ENCODE measurements at places on chromosomes 2 and 18. TPM values are rescaled to one million over a fixed set of nuclear protein-coding genes. Genes with fewer than 3 reads are reported as not detected.

Gene ANKRD30BL
- 0.39 TPM for total RNA-seq

Gene AFTPH
- 14.9 TPM for total RNA-seq

Gene NR4A2
- total RNA-seq: 0.66 TPM

Gene RFTN2
- total RNA-seq: 1.1 TPM

Gene DPYSL5
- total RNA-seq: 9.2 TPM

- no peak overlapping the region for H3K4me3 ChIP-seq
- no peak for DNase-seq
- no peaks in the 10 kb centered on the region for H3K36me3 ChIP-seq
- peaks cover 2% of the 10 kb centered on the region for H3K4me1 ChIP-seq
- no peak overlapping the region for H3K27ac ChIP-seq
- H3K27me3 ChIP-seq: peaks cover 4% of the 10 kb centered on the region
Measured at GRCh38 chr2:68282811-68283418, 30.6 kb upstream of the PPP3R1 start.

- H3K4me3 ChIP-seq: no peak overlapping the region
- no peak overlapping the region for H3K27ac ChIP-seq
- no peak for DNase-seq
- no peaks in the 10 kb centered on the region for H3K27me3 ChIP-seq
Measured at GRCh38 chr2:25701801-25702200, 28.4 kb upstream of the DTNB start.

DNA sequence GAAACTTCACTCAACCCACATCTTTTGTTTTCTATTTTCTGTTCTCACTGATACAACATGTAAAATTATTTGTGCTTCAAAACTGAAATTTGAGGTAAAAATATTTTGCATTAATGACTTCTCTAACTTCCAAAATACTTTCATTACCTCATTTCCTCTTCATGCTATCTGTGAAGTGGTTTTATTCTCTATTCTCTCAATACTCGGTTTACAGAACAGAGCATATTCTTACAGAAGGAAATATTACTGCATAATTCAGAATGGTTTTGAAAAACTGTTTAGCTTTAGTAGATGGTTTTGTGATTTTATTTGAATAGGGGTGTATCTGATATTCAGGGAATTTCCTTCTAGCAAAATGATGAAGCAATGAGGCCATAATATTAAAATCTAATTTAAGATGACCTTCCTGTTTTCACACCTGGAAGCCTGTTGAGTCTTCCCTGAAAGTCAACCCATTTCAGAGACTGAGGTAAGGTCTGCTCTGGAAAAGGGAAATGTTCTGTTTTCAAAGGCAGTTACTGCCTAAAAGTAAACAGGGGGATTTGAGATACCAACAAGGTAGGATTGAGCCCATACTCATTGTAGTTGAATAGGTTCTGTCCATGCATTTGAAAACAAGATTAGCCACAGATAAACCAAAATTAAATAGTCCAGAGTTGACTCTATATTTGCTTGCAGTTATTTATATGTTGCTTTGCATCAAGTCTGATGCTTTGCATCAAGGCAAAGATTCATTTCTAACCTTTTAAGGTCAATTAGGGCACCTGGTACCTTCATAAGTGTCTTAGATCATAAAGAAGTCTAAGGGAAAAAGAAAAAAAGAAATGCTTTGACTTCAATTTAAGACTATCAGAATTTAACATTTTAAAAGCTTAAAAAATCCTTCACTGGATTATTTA lies 50.8 kb upstream of the PEX13 start:
- H3K27ac ChIP-seq: no peak overlapping the region
- peaks cover 15% of the 10 kb centered on the region for H3K4me1 ChIP-seq
- DNase-seq: no peak
- no peaks in the 10 kb centered on the region for H3K36me3 ChIP-seq
- H3K4me3 ChIP-seq: no peak overlapping the region

- H3K36me3 ChIP-seq: no peaks in the 10 kb centered on the region
- peaks cover 21% of the 10 kb centered on the region for H3K4me1 ChIP-seq
- peak overlapping the region; percentile 90 for H3K4me3 ChIP-seq
- H3K27ac ChIP-seq: peak overlapping the region; percentile 97
Measured at GRCh38 chr18:63970809-63971205, 926 bp downstream of the SERPINB8 start.

GRCh38 chr18:3666526-3667254 lies 216.7 kb downstream of the TGIF1 start:
- peaks cover 32% of the 10 kb centered on the region for H3K4me1 ChIP-seq
- no peak overlapping the region for H3K27ac ChIP-seq
- peaks cover 19% of the 10 kb centered on the region for H3K36me3 ChIP-seq
- no peak overlapping the region for H3K4me3 ChIP-seq
- no peak for DNase-seq

DNA sequence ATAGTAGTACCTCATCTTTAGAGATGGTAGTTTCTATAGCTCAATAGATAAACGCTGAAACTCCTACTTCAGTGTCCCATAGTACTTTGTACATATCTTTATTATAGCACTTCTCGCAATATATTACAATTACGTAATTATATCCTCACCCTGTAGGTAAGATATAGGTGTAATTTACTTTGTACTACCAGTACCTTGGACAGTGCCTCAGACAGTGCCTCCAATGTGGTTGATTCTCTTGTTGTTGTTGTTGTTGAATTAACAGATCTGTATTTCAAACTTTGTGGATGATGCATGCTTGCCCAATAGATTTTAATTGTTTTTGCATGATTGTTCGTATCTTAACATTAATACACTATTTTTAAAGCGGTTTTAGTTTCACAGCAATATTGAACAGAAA lies 188.6 kb downstream of the ARL6IP6 start:
- no peak for DNase-seq
- H3K27ac ChIP-seq: no peak overlapping the region

DNA sequence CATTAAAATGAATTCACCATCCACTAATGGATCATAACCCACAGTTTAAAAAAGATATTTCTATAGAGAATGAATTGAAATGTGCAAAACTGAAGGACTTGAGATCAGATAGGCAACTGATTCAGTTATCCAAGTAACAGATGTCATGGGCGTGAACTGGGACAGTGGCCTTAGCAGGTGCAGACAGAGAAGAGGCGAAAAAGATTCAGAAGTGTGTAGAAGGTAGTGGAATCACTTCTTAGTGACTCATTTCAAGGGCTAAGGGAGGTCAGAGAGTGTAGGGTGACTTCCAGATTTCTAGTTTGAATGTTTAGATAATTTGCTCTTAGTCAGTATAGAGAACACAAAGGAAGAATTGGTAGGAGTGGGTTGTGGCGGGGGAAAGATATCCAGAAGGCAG lies 79.7 kb downstream of the EHBP1 start:
- H3K36me3 ChIP-seq: peaks cover 24% of the 10 kb centered on the region
- DNase-seq: no peak
- H3K27me3 ChIP-seq: no peaks in the 10 kb centered on the region

DNA sequence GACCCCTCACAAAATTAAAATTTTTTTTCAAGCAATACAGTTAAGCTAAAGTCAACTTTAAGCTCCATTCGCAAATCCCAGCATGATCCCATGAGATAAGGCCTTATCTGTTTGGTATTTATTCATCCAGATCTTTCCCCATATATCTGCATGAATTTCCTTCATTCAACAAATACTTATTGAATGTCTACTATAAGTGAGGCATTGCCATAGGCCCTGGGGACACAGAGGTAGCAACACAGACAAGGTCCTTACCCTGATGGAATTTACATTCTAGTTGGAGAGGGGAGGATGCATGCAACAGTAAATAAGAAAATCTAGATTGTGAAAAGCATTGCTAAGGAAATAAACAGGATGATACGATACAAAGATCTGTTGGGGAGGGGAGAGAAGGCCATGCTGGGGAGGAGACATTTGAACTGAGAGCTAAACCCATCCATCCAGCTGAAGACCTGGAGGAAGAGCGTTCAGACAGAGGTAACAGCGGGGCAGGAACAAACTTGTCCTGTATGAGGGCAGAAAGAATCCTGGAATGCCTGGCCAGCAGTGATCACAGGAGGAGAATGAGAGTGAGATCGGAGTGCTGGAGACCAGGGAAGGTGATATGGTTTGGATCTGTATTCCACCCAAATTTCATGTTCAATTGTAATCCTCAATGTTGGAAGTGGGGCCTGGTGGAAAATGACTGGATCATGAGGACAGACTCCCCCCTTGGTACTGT lies 71.6 kb downstream of the SDC1 start:
- H3K27me3 ChIP-seq: no peaks in the 10 kb centered on the region
- H3K27ac ChIP-seq: no peak overlapping the region
- H3K4me3 ChIP-seq: no peak overlapping the region
- DNase-seq: no peak
- H3K36me3 ChIP-seq: no peaks in the 10 kb centered on the region

DNA sequence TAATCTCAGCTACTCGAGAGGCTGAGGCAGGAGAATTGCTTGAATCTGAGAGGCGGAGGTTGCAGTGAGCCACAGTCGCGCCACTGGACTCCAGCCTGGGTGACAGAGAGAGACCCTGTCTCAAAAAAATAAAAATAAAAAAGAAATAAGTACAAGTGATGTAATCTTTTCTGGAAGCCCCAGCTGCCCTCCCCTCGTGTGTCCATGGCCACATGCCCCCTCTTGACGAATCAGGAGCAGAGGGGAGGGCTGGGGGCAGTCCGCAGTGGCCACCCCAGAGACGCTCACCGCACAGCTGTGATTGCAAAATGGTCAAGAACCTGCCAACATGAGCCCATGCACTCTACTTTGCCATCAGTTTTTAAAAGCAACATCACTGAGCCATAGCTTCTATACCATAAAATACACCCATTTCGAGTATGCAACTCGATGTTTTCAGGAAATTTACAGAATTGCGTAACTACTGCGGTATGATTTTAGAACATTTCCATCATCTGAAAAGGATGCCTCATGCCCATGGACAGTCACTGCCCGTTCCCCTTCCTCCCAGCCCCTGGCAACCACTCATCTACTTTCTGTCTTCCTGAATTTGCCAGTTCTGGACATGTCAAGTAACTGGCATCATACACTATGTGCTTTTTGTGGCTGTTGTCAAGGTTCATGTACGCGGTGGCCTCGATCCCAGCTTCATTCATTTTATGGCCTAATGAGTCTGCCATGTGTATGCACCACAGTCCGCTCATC lies 88.1 kb downstream of the NDUFA10 start:
- H3K27me3 ChIP-seq: no peaks in the 10 kb centered on the region
- no peaks in the 10 kb centered on the region for H3K4me1 ChIP-seq
- no peaks in the 10 kb centered on the region for H3K36me3 ChIP-seq
- H3K4me3 ChIP-seq: no peak overlapping the region
- DNase-seq: peak; percentile 1

DNA sequence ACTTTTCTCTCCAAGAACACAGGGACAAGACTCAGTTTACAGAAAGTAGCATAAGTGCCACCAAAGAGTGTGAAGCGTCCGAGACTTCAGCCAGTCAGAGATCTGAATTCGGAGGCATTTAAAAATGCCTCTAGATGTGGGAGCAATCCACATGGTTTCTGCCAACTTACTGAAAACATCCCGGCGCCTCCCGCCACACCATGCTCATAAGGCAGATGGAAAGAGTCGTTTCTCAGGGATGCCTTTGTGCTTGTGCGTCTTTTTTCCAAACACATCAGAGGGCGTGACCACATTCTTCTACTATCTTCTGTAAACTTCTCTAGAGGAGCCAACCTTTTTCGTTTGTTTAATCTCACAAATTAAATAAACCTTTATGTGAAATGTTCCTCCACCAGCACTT lies 88.7 kb downstream of the NRP2 start:
- no peaks in the 10 kb centered on the region for H3K36me3 ChIP-seq
- H3K4me3 ChIP-seq: no peak overlapping the region
- H3K4me1 ChIP-seq: peaks cover 10% of the 10 kb centered on the region
- no peak overlapping the region for H3K27ac ChIP-seq

- H3K27ac ChIP-seq: no peak overlapping the region
- H3K4me3 ChIP-seq: no peak overlapping the region
- H3K36me3 ChIP-seq: peaks cover 3% of the 10 kb centered on the region
- H3K27me3 ChIP-seq: peaks cover 10% of the 10 kb centered on the region
- H3K4me1 ChIP-seq: peaks cover 20% of the 10 kb centered on the region
Measured at GRCh38 chr18:37383846-37384595, 181.6 kb downstream of the CELF4 start.

DNA sequence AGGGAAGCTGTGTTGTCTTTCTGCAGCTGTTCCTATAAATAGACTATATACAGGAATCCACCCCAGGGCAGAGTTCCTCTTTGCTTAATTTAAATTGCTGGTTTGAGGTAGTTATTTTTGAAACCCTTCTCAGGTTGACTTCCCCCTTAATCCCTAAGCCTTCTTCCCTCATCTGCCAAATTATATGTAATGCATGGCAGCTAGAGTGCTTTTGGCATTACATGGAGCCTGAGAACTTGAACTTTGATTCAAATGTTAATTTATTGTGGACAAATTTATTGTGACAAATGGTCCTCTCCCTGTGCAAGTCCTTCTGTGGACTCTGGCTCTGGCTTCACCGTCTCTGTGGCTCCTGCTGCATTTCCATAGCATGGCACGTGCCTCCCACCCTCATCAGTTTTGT lies 29.2 kb downstream of the MYO1B start:
- DNase-seq: no peak
- H3K4me1 ChIP-seq: peaks cover 50% of the 10 kb centered on the region
- H3K27me3 ChIP-seq: no peaks in the 10 kb centered on the region
- H3K36me3 ChIP-seq: 0 out of 2 replicates have a peak, but pooled peaks cover 3% of the 10 kb centered on the region
- no peak overlapping the region for H3K27ac ChIP-seq

- no peaks in the 10 kb centered on the region for H3K4me1 ChIP-seq
- H3K4me3 ChIP-seq: no peak overlapping the region
- no peak for DNase-seq
Measured at GRCh38 chr18:77551055-77551454, 301.4 kb downstream of the GALR1 start.

Data from WTC11 (cell line).